Activated naive CD4-positive, alpha-beta T cell treated with anti-CD3 and anti-CD28 coated beads for 36 hours (primary cell): ENCODE measurements at places on chromosomes 7 and 10. TPM values are rescaled to one million over a fixed set of nuclear protein-coding genes. Genes with fewer than 3 reads are reported as not detected.

The SUN3 gene
- total RNA-seq: not detected

The ACSM6 gene
- total RNA-seq: not detected

The SFTPA1 gene
- total RNA-seq: not detected

The MBLAC1 gene
- 2.3 TPM for total RNA-seq

The CACNA2D1 gene
- total RNA-seq: not detected

The SDHAF3 gene
- total RNA-seq: 30.7 TPM

The NCF1 gene
- total RNA-seq: 0.50 TPM

The GNGT1 gene
- total RNA-seq: not detected

The BHLHA15 gene
- 0.41 TPM for total RNA-seq

The SLC16A9 gene
- total RNA-seq: 0.86 TPM

GRCh38 chr7:47786557-47787248 lies 161.6 kb downstream of the PKD1L1 start:
- DNase-seq: no peak

- DNase-seq: no peak
Measured at GRCh38 chr7:133344275-133344674, 91.4 kb downstream of the EXOC4 start.

DNA sequence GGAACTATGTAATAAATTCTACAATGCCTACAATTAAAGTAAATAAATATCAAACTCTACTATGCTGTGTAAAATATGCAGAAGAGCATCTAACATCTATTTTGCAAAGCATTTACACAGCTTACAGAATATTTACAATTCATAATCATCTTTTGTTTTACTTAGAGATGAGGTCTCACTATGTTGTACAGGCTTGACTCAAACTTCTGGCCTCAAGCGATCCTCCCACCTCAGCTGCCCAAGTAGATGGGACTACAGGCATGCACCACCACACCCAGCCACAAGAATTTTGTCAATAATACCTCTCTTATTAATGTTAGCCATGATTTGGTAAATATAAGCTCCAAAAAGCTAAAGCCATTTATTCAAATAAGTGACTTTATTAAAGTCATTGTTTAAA lies 21.9 kb upstream of the CAV2 start:
- no peak for DNase-seq

GRCh38 chr7:98618786-98619185 lies 1.7 kb downstream of the NPTX2 start:
- DNase-seq: no peak

GRCh38 chr10:44948642-44949041 lies 11.0 kb upstream of the RASSF4 start:
- DNase-seq: no peak

DNA sequence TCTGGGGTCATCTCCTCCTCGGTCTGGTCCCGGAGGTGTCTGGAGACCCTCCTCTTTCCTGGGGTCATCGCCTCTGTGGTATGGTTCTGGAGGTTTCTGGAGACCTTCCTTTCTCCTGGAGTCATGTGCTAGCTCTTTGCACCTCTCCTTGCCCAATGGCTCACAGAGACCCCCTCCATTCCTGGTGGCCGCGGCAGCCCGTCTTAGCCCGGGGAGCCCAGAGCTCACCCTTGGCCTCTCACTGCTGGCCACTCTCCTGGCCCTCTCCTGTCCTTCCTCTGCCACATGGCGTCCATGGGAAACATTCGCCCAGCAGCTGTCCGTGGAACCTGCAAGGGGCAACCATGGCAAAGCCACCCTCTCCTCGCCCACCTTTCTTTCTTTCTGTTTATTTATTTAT lies 20.2 kb upstream of the FOXL3 start:
- no peak for DNase-seq

- DNase-seq: peak; percentile 67
Measured at GRCh38 chr10:12594448-12594944, 245.1 kb downstream of the CAMK1D start.

GRCh38 chr7:80087051-80087770 lies 47.4 kb upstream of the GNAI1 start:
- DNase-seq: no peak

DNA sequence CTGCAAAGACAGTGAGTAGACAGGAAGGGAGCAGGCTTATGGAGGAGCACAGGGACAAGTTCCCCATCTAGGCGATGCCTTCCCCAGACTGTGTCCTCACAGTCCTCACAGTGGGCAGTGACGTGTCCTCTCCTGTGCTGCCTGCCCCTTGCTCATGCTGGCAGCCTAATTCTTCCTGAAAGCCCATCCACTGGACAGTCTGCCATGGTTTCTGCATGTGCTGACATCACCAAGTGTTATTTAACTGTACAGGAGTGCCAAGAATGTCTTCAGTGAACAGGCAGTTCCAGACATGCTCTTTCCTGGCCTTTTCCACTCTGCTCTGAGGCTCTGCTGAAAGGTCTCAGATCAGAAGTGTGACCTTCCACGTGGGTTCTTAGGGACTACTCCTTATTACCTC lies 54.1 kb downstream of the ZNF248 start:
- DNase-seq: no peak

DNA sequence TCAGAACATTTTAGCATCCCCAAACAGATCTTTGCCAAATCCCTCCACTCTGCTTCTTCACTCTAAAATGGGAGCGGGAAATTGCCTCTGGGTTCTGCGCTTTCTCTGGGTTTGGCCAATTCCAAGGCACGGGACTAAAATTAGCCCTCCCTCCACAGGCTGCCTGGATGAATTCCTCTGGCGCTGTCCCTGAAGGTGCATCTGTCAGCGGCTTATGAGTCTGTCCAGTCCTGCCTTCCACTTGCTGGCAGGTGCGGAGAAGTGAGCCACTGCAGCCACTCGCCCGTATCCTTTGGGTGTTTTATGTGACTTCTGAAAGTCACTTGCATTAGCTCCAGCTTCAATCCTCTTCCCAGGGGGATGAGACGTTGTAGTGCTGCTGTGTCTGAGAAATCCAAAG lies 121.6 kb downstream of the SH2D4B start:
- DNase-seq: no peak

- no peak for DNase-seq
Measured at GRCh38 chr10:8670461-8670860, 616.0 kb downstream of the GATA3 start.

DNA sequence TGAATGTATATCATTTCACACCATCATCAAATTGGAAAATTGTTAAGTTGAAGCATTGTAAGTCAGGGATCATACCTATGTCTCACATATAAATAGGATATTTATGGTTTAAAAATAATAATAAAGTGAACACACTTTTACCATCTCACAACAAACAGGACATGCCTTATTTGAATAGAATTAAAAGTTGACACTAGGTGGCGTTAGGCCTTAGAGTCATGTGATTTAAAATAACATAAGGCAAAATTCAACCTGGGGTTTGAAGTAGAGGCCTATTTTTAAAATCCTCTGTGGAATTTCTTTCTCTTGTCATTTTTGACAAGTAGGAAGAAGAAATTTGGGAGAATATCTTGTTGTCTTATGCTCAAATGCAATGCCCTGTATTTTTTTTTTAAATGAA lies 184.7 kb upstream of the PCDH15 start:
- DNase-seq: no peak

DNA sequence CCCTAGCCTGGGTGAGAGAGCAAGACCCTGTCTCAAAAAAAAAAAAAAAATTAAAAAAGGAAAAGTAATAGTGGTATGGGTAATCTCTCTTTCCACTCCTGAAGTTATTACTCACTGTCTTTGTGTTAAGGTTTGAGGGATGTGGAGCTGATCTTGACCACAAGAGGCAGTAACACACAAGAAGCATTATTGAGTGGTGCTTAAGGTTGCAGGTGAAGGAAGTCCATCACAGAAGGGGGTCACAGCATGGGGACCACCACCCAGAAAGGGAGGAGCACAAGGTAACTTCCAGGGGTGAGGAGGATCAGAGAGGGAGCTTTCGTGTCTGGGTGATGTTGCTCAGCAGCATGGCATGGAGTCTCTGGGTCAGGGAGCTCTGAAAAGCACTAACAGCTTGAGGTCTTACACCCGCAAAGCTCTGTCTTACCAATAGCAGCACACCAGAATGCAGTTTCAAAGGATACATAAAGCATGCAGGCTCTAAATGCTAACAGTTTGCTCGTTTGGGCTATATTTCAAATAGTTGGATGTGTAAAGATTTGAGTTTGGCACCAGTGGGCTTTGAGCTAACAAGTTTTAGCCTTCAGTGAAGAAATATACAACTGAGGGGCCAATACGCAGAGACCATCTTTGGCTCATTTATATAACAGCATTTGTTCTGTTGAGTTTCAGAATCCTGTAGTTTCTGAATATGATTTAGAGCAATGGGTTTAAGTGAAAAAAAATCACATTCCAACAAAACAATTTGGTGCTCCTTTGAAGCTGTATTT lies 100.4 kb upstream of the DNAJC1 start:
- DNase-seq: no peak

- DNase-seq: no peak
Measured at GRCh38 chr7:1149351-1149794, 10.6 kb downstream of the ZFAND2A start.

DNA sequence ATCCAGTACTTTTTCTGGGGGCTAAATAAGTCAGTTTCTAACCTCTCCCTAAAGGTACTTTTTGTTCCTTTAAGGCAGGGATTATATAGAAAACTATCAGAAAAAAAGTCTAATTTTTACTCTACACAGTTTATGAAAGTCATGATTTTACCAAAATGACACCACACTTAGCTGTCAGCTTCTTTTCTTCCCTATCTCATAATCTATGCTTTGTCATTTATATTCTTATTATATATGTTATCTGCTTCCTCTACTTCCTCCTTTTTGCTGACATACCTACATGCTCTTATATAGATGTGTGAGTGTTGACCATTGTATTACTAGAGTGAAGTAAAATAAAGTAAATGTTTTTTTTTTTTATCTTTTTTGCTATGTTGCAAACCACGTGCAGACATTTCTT lies 203.9 kb upstream of the CHRM2 start:
- DNase-seq: no peak

DNA sequence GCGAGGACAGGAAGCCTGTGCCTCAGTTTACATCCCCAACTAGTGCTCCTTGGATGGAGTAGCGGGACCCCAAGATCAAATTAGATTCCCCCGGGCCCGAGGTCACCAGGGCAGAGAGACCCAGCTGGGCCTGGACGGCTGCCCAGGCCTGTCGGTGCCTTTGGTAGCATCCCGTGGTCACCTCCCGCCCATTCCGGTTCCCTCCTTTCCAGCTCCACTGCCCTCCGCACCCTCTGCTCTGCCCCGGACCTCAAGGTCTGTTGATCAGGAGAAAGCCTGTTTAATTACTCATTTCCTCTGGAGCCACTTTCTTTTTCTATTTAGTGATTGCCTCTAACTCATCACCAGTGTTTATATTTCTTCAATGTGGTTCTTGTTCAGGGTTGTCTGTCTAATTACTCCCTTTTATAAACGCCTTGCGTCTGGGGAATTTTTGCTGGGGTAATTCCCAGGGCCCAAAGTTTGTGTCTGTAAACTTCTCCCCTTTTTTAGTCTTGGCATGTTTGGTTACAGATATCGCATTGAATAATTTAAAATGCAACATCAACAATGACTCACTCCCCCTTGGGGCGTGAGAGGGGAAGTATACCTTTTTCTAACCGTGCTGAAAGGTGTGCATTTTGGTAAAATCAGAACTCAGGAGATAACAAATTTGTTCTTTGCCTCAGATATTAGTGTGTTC lies 1.9 kb downstream of the FOXK1 start:
- DNase-seq: peak; percentile 77

GRCh38 chr7:87287738-87288341 lies 57.6 kb upstream of the CROT start:
- no peak for DNase-seq

DNA sequence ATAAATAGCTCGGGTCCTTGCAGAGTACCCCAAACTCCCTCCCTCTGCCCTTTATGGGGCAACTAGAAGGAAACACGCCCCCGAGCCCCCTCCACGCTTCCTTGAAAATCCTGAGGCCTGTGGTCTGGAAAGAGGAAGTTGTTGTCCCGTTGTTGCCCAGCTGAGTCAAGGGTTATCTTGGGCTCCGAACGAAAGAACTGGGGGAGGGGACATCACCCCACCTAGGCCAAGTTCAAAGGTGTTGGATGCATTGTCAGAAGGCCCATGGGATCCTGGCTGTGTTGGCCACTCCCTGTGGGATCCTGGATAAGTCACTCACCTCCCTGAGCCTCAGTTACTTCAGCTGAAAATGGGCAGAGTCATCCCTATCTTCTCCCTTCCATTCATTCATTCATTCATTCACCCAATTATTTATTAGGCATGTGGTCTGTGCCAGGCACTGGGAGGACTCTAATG lies at the start of gene CCL24:
Gene CCL24, minus strand, starts transcription at position 26 of the 456 bp plus-strand sequence. CDS start 91 bp downstream, outside the sequence.
- DNase-seq: no peak

- no peak for DNase-seq
Measured at GRCh38 chr10:113849946-113850345, 3.9 kb downstream of the DCLRE1A start.

DNA sequence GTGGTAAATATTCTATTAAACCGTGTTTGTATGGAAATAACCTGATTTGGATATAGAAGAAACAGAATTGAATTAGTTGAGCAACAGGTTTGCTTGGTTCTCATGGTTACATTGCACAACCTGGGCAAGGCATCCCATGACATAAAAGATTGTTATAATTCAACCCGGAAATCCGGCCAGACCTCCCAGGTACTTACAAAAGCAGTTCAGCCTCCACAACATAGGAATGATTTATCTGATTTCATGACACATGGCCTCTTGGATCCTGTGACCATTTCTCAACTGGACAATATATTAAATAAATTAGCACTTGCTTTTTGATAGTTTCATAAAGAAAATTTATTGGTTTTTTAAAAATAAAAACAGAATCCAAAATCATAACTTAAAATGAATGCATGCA lies 55.1 kb upstream of the PTPN12 start:
- no peak for DNase-seq

DNA sequence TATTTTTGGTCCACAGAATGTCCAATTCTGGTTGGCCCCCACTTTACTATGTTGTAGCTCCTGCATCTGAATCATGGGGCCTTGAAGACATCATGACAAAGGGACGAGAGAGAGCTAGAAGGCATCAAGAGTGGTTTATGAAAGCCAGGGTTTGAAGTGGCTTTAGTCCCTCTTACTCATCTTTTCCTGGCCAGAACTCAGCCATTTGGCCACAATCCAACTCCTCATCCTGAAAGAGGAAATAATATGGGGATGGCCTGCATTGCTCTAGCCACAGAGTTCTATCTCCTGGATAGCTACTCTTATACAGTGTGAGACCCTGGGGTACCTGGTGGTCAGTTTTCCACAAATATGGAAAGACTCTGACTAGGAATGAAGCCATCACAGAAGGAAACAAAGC lies 418.9 kb downstream of the XPNPEP1 start:
- DNase-seq: no peak

- no peak for DNase-seq
Measured at GRCh38 chr10:75015442-75015841, 96.0 kb upstream of the SAMD8 start.

GRCh38 chr7:74282748-74283459 lies 6.3 kb upstream of the CLIP2 start:
- DNase-seq: no peak

DNA sequence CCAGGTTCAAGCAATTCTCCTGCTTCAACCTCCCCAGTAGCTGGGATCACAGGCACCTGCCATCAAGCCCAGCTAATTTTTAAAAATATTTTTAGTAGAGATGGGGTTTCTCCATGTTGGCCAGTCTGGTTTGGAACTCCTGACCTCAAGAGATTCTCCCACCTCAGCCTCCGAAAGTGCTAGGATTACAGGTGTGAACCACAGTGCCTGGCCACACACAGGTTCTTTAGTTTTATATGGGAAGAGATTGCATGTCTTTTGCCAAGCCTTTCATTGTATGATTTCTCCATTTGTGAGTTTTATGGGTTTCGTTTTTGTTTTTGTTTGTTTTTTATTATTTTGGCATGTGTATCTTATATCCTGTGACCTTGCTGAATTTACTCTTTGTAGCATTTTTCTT lies 40.9 kb downstream of the C1GALT1 start:
- no peak for DNase-seq

- DNase-seq: no peak
Measured at GRCh38 chr10:70991140-70992124, 103.1 kb upstream of the PCBD1 start.

- no peak for DNase-seq
Measured at GRCh38 chr7:9192969-9193368, 759.6 kb downstream of the NXPH1 start.
